NT2/D1 (cell line): ENCODE measurements at places on chromosomes 2 and 18.
A peak's percentile ranks its signal among the peaks of the same experiment; 100 is the strongest.

DNA sequence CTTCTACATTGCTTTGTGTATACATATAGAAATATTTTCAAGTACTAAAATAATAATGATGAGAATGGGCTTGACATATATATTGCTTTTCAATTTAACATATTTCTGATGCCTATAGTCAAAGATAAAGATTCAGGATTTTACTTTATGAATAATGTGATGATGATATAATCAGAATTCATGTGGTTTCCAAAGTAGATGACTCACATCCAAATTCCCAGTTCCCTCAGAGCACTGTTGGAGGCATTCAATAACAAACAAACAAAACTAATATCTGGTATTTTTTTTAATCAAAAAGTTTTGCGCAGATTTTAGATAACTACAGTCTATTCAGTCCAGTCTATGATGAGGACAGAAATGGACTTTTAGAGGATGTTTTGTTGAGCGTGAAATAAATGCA, 2094.5 kb upstream of the CELF4 start:
- DNase-seq, result no peak

DNA sequence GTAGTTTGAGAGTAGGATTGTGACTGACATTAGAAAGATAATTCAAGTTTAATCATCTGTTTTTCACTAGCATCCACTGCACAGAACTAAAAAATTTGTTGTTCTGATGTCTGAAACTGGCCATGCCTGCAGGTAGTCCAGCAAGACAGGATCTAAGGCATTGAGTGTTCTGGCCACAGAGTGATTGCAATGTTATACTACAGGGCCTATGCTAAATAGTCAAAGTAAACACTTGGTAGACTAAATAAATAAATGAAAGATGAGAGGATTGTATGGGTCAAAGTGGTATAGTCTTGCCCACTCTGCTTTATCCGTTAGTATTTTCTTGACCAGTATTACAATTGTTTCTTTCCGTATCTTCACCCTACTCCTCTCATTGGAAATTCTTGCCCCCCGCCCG, 27.6 kb upstream of the FANCL start:
- DNase-seq, result no peak

- no peak for DNase-seq
Measured at GRCh38 chr2:85804583-85804982, 50.8 kb downstream of the ATOH8 start.

DNA sequence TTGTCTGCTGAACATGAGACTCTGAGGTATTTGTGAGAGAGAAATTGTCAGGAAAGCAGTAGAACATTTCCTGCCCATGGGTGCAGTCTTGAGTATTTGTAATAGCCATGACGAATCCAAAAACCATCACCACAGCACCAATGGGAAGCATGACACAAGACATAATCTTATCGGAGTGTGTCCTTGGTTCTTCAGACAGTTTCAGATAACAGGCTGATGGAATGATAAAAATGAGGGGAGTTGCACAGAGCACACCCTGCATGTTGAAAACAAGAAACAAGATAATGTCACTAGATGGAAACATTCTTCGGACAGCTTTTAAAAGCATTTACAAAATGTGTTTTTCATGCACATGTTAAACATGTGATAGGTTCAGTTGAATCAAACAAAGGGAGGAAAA, 56.9 kb downstream of the SLC38A11 start:
- DNase-seq, result no peak

DNA sequence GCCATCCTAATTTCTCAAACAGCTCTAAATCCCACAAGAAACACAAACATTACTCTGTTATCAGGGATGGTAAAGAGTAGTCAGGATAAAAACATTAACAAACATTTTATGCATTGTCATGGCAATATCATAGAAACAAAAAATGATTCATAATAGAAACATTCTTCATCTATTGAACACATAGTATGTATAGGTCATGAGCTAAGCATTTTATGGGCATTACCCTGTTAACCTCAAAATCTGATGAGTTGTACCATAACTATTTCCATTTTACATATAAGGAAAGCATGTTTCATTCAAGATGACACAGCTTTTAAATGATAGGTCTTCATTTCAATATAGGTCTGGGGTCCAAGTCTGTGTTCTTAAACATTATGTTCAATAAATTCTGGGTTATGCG, 344.9 kb downstream of the RND3 start:
- no peak for DNase-seq

GRCh38 chr2:237639052-237639835, 11.9 kb downstream of the LRRFIP1 start:
- DNase-seq, result no peak

GRCh38 chr2:142176941-142177340, 46.1 kb upstream of the LRP1B start:
- DNase-seq, result no peak

GRCh38 chr2:112673008-112673407, 27.3 kb downstream of the SLC20A1 start:
- DNase-seq, result no peak

GRCh38 chr2:170313992-170314348, 136.0 kb downstream of the MYO3B start:
- DNase-seq, result no peak

GRCh38 chr2:120949027-120949956, 213.6 kb downstream of the GLI2 start:
- no peak for DNase-seq

DNA sequence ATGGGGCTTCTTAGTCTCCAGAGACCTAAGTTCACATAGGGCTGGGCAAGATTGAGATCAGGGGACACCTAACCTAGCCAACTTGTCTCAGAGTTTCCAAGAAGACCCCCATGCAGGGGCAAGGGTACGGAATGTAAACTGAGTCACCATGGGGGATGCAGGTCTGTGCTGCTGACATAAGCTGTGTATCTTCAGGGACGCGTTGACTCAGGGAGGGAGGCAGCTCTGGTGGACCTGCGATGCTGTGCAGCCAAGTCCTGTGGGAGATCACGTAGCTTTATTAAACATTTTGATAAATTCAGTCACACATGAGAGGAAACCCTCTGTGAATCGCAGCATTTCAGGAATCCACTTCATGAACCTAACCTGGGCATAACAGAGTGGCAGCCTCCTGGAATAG, 216.0 kb downstream of the ANKRD30B start:
- DNase-seq, result no peak

DNA sequence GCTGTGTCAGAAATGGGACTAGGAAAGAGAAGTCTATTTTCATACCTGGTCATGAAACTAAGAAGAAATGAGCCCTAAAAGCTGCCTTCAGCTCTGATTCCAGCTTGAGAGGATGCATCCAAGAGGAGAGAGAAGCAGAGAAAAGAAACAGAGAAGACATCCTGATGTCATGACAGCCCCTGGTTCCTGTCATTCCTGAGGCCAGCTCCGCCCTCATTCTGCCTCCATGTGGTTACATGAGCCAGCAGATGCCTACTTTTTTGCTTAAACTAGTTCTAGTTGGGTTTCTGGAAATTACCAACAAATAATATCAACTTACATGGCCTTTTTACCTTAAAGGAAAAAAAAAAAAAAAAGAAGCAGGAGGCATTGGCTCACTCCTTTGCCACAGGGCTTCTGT, 14.1 kb upstream of the ACKR3 start:
- DNase-seq, result no peak

GRCh38 chr2:52936029-52936428, 831.6 kb upstream of the CHAC2 start:
- no peak for DNase-seq

DNA sequence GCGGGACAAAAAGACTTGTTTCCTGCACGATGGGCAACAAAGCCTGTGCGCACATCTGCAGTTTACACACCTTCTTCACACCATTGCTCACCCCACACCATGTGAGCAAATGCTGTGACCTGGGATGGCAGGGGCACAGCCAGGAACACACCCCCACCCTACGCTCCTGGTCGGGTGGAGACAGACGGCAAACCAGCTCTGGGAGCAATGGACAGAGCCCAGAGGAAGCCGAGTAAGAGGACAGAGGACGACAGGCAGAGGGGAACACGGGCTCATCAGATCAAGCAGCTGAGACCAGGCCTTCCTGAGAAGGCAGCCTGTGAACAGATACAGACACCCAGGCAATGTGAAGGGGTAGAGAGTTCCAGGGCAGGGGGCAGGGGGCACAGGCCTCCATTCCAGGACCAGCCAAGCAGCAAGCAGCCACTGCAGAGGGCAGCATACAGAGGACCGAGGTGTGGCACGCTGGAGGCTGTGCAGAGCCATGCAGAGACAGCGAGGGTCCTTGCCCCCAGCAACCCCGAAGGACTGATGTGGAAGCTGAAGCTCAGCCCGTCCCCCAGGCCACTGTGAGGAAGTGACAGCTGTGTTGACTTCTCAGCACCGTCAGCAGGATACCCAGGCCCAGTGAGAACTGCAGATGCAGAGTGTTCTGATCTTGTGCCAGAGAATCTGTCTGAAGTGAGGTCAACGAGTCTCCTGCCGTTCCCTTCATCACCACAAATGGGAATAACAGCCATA, 46.2 kb downstream of the PARD6G start:
- no peak for DNase-seq

GRCh38 chr2:216101109-216101508, 8.0 kb upstream of the XRCC5 start:
- DNase-seq, result no peak

DNA sequence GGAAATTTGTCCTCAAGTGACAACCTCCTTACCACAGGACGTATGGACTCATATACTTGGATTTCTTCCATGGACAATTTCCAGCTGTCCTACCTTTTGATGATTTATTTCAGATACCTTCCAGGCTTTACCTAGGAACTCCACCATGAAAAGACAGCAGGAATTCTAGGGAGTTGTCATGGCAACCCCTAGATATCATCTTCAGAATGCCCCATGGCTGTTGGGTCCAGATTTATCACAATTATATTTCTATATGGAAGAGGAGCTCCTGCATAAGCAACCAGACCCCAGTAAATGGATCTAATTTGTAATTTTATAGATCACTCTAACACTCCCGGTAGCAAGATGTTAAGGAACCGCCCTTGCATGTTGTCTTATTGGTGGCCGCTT, 102.3 kb upstream of the ZNF521 start:
- no peak for DNase-seq

GRCh38 chr2:50514901-50515300, 517.0 kb downstream of the NRXN1 start:
- DNase-seq, result peak; percentile 33

- DNase-seq, result peak; percentile 38
Measured at GRCh38 chr2:226984750-226985582, 149.1 kb downstream of the RHBDD1 start.

GRCh38 chr18:77059294-77059916, 73.2 kb downstream of the MBP start:
- DNase-seq, result no peak

DNA sequence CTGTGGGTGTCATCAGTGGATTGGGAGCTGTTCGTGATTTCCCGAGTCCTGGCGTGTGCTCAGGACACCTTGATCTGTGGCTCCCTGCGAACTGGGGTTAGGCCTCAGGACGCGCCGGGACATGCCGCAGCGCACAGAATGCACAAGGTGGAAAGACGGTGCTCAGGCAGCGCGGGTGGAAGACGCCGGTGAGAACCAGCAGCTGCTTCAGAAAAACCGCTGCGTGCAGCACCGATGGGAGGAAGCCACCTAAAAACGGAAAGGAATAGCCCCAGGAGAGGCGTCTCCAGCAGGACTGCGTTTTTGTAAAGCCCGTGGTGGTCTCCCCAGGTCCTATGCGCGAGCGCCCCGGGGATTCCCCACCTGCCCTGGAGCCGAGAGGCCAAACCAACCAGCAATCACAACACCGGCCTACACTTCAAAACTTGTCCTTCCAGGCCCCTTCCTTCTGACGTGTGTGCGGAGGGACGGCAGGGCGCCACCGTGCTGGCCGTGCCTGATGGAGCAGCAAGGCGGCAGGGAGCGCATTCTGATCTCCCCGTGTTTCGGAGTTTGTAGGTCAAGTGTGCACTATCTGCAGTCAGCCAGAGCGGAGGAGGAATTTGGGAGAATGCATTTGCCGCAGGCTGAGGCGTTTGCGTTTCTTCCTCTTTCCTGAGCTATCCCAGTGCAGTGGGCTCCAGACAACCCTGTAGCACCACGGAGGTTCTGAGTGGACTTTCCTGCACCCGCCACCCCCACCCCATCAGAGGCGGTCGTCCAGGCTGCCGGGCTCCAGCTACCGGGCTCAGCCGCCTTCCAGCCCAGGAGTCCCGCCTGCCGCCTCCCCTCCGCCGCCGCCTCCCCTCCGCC, 32.2 kb downstream of the RTP5 start:
- DNase-seq, result no peak

DNA sequence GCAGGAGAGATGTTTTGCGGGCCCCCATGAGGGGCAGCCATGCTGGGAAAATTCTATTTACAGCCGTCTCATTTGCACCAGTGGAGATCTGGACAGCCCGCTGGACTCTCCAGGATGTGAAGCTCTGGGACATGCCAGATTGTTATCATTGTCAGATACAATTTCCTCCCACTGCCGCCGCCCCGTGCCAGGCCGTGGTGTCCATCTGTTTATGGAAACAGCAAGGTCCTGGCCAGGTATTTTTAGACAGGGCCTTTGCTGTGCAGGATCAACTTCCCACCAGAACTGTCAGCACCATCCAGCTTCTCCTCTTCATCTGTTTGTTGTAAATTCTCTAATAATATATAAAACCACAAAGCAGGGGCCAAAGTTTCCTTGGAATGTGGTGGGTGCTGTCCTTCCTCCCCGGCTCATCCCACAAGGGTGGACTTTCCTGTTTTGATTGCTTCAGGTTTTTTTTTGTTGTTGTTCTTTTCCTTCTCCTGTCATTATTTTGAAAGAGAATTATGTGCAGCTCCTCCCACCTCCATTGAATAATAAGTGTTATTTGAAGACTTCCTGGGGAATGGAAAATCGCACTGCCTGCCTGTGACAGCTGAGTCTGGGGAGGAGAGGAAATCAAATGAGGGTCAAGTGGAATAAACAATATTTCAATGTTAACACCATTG, 398.1 kb downstream of the TNS1 start:
- no peak for DNase-seq

DNA sequence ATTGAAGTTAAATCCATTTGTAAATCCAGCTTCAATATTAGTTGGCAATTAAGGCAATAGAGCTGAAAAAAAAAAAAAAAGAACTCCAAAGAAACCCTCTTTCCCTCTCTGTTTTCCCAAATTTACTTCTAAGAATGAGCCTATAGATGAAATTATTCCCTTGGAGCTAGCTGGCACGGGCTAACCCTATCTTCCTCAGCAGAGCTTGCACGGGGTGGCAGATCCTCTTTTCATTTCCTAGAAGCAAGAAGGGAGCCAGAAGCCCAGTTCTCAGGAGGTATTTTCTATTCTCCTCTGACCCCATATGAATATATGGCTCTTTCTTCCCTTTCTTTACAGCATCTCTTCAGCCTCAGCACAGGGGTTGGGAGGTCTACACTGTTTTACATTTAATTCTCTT, 426.0 kb downstream of the TGIF1 start:
- DNase-seq, result no peak

- peak; percentile 9 for DNase-seq
Measured at GRCh38 chr2:41167014-41167413, 715.1 kb upstream of the SLC8A1 start.

- DNase-seq, result no peak
Measured at GRCh38 chr2:62971936-62972335, 78.7 kb upstream of the OTX1 start.

DNA sequence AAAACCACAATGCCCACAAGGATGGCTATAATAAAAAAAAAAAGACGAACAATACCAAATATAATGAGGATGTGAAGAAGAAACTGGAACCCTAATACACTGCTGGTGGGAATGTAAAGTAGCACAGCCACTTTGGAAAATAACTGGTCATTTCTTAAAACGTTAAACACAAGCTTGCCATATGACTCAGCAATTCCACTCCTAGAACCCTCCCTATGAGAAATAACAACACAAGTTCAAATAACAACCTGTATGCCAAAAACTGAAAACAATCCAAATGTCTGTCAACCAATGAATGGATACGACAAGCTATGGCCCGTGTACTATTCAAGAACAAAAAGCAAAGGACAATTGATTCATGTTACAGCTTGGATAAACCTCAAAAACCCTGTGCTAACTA, 7.0 kb upstream of the ALPK2 start:
- DNase-seq, result no peak
